T-helper 2 cell treated with Interferon-gamma antibody and Interleukin-4, amounts not matched to agents 5 μg/mL and 100 μg/mL, for 36 hours (primary cell): ENCODE measurements at places on chromosomes 1 and 21.
A peak's percentile ranks its signal among the peaks of the same experiment; 100 is the strongest.

DNA sequence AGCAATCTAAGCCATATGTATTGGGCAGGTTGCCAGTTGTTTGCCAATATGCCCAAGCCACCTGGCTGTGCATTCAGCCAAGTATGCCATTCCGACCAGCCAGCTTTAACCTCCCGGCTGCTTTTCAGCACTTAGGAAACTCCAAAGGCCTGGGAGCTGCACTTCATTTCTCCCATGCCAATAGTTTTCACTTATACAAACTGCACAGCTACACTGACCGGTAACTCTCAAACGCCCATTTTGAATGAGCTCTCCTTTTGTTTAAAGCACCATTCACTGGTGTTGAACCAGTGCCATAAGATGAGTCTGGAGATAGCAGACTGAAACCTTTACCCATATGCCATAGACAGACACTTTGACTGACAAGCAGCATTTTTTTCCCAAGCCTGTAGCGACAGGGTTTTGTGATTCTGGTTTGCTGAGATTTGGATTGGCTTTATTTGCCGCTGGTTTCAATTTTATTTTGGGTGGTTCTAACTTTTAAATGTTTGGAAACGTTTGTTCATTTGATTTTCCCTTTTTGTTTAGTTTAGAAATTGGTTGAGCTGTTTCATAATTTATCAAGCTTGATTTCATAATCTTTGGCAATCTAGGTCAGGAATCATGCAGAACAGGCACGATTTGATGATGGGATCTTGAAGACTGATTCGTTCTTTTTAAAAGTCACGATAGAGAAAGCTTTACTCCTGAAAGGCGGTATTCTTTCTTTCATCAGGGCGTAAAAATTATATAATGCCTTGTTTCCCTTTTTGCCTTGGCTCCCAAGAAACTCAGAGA lies 144.6 kb downstream of the NFIA start:
- DNase-seq: no peak

DNA sequence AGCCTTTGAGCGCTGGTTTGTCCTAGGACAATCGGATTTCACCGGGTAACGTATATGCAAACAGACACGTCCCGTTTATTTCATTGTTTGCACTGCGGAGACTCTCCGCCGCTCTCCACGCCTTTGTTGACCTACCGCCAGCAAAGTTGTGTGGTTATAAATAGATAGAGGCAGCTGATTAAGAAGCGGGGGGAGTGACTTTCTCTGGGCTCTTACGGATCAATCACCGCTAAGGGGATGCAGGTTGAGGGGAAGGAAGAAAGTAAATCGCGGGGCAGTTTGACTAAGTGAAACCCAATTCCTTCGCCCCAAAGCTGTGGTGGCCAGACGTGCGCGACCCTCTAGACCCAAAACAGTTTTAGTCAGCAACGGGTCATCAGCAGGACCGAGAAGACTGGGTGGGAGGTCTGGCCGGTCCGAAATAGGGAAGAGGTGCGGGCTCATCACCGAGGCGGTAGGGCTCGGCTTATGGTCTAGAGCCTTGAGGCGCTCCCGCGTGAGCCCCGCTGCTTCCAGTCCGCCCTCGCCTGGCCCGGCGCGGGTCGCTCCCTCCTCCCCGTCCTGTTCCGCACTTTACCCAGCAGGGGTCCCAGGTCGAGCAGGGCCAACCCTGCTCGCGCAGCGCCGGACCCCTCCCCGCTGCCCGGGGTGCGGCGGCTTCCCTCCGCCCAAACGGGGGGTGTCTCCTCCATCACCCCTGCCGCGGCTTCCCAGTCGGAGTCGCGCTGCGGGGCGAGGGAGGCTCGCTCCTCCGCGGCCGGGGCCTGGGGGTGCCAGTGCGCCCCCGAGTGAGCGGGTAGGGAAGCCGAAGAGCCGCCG lies 120.8 kb upstream of the RRP15 start:
- DNase-seq: no peak

GRCh38 chr1:6019166-6019845 lies 26.4 kb upstream of the KCNAB2 start:
- no peak for DNase-seq

DNA sequence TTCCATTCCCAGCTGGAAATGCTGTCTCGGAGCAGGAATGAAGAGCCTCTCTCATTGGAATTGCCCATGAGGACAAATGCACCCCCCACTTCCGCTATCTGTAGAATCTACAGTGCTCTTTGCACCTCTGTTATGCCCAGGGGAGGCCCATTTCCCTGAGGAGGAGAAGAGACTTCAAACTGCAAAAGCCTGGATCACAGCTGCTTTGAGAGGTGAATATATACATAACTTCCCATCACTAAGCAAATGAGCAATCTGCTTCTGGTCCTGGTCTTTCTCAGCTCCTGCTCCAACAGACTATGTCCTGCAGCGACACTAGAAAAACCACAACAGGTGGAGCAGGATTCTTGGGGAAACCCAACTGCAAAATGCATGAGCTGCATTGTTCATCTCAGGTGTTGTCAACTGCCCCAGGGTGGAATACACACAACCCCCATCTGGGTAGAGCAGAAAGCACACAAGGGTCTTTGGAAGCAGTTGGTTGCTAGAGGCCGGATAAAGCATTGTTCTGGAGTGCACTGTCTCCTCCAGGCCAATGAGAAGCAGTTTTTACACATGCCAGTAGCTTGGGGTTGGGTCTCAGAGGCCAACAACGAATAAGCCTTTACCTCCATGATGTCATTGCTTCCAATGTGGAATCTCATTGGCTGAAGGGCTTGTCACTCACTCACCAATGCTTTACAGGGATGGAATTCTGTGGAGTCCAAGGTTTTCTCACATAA lies 67.7 kb upstream of the RAB4A start:
- no peak for DNase-seq

- no peak for DNase-seq
Measured at GRCh38 chr1:204073837-204074273, 940 bp downstream of the SOX13 start.

- DNase-seq: no peak
Measured at GRCh38 chr1:44436401-44437106, 31.5 kb downstream of the RNF220 start.

DNA sequence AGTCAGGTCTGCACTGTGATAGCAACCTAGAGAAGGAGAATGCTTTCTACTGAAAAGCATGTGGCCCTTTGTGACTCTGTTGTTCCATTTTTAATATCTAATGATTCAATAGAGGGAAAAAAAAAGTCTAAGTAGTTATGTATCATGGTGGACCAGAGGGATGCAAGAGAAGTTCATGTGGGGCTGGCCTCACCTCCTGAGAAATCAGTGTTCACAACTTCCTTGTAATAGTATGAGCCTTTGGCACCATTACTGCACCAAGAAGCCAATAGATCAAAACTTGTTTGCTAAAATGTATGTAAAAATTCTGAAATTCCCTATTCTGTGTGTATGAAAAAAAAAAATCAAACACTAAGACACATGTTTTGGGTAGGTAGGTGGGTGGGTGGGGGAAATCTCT lies 5.0 kb downstream of the ZBTB17 start:
- DNase-seq: no peak

DNA sequence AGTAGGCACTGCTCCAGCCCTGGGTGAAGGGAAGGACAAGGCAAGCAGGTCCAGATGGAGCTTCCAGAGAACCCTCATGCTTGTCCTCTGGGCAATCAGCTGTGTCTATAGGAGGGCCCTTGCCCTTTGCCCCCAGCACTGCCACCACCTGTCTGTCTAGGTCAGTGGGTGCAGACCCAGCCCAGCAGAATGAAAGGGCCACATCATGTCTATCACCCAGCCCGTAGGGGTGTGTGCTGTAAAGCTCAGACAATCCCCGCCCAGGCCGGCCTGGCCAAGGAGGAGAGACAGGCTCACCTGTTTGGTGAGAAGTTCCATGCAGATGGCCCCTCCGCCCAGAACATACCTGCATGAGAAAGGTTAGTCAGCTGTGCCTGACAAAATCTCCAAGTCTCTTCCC lies 7.0 kb downstream of the UBE2Q1 start:
- no peak for DNase-seq

- no peak for DNase-seq
Measured at GRCh38 chr21:35828161-35828560, 232.2 kb downstream of the SETD4 start.

DNA sequence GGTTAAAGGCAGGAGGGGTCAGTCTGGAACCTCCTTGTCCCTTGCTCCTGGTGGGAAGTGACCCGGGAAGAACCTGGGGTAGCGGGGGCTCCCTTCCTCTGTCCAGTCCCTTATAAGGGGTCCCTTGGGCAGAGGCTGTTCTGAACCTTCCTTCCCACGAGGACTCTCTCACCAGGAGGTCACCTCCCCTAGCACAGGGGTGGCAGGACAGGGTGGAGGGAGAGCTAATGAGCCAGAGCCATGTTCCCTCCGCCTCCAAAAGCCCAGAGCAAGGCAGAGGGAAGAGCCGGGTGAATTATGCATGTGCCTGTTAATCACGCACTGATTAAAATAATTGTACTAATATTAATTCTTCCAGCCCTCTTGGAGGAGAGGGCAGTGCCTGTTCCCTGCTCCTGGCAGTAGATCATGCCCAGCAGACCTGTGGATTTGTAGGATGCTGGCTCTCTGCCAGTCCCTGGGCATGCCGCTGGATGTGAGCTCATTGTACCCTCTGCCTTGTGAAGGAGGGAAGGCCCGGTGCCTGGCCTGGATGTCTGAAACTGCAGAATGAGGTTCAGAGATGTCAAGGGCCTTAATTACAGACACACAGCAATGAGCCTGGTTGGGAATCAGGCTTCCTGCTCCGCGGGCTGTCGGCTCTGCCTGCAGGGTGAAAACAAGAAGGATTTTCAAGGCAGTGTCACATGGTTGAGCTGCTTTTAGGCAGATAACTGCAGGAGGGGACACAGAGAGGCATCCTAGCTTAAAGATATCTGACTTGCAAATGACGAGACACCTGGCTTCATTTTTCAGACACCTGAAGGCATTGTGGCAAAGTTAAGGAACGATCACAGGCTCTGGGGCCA lies 68.2 kb downstream of the IGSF21 start:
- no peak for DNase-seq

DNA sequence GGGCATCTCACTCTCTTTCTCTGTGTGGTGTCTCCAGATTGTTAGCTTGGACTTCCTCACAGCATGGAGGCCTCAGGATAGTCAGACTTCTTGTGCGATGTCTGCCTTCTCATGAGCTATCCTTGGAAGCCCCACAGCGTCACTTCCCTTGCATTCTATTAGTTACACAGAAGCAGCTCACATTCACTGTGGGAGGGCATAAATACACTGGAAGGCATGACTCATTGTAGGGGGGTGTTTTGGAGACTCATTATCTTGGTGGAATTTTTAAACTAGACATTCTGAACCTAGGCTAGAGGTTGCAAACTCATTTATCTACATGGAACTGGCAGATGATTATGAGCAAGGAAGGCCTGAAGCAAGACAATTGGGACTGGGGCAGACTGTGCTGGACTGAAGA lies 21.4 kb upstream of the FASLG start:
- DNase-seq: peak; percentile 66

- DNase-seq: no peak
Measured at GRCh38 chr1:172999349-172999748, 51.4 kb downstream of the TNFSF18 start.

DNA sequence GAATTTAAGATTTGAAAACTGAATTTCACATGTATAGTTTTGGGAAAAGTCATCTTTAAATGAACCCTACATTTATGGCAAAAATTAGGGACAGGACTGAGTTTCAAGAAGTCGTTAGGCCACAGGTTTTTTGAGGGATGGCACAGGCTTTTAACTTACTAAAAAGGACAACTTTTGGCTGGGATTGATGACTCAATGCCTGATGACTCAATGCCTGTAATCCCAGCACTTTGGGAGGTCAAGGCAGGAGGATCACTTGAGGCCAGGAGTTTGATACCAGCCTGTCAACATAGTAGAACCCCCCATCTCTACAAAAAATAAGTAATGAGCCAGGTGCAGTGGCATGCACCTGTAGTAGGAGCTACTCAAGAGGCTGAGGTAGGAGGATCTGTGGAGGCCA lies 15.9 kb downstream of the UCK2 start:
- DNase-seq: no peak

- no peak for DNase-seq
Measured at GRCh38 chr1:105544475-105544874, 1512.0 kb upstream of the PRMT6 start.

- no peak for DNase-seq
Measured at GRCh38 chr1:147246044-147246690, 3.7 kb downstream of the CHD1L start.

- no peak for DNase-seq
Measured at GRCh38 chr1:77025599-77025998, 158.3 kb downstream of the ST6GALNAC5 start.

GRCh38 chr21:39452207-39452969 lies 618 bp downstream of the SH3BGR start:
- no peak for DNase-seq

- no peak for DNase-seq
Measured at GRCh38 chr1:178645808-178646200, 79.2 kb upstream of the RALGPS2 start.

DNA sequence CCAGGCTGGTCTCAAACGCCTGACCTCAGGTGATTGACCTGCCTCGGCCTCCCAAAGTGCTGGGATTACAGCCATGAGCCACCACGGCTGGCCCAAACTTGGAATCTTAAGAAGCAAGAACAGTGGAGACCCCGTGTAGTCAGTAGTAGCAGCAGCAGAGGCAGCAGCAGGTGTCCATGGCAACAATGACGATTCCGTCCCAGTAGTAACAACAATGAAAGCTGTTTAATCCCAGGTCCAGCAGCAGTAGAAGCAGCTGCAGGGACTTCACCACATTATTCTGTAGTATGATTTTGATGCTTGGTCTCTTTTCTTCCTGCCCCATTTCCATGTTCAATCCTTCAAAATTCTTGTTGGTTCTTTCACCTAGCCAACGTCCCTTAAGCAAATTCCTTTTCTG lies 69.6 kb upstream of the KCTD3 start:
- no peak for DNase-seq

DNA sequence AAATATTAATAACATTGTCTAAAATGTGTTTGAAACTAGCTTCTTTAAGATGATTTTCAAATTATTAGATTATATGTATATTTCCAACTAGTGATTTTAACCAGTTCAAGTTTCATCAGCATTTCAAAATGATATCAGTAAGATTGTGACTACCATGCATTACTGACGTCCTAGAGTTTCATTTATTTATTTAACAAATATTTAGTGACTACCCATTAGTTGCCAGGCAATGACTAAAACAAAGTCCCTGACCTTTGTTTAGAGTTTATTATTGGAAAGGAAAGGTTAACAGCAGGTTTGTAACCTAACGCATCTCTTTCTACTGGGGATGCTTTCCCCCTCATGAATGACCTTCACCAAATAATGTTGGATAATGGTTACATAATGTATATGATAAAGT lies 7.6 kb upstream of the C4BPB start:
- DNase-seq: no peak

DNA sequence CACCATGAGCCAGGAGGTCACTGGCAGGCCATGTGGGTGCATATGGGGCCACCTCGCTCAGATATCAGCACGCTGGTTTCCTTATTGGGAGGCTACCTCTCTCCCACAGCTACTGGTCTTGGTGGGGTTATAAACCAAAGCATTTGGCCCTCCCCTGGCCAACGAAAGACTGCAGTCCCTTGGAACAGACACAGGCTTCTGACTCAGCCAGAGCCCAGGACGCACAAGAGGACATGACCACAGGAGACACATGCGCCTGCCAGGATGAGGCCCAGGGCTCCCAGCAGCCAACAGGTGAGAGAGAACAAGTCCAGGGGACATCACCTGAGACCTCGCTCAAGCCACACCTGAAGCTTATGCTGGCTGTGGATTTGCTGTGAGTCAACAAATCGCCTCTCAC lies 13.8 kb downstream of the NPHP4 start:
- DNase-seq: no peak
